H9 (cell line): ENCODE measurements at places on chromosomes 2 and 18. TPM values are rescaled to one million over a fixed set of nuclear protein-coding genes. Genes with fewer than 3 reads are reported as not detected.

DNA sequence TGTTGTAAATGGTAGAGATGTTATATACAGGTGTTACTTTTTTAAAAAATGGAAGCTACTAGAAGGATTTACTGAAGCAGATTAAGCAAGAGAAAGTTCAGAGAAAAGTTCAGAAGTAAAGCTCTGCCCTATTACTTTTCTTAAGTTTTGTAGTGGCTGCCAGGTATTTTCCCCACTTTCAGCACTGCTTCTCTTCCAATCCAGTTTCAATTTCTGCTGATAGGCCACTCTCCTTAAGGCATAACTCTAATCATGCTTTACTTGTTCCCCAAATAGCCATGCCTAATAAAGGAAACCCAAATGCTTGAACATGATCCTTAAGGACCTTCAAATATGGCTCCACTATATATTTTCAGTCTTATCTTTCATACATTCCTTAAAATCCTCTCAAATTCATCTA is 880.8 kb upstream of the CDH2 start:
- no peak for DNase-seq

DNA sequence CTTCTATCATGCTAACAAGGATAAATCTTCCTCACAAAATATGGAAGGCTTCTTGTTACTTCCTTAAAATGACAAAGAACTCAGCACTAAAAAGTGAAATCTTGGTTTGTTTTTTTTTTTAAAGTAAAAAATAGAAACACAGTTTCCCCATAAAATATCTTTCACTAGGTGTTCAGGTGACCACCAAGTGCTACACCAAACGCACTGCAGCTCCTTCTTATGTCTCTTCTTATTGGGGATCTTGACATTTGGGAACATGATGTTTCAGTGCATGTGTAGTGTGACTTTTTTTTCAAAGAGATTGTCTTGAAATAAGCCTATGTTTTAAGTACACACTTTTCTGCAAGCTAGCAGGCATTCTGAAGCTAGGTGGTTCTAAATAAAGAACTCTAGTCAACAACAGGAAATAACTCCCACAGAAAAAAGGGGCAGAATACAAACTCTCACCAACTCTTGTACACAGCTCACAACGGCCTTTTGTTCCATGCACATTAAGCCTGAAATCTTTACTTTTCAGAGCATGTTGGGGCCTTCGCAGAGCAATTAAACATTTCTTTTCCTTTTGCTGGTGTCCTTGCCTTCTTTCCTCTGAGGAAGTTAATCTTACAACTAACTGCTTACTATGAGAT is 13.2 kb upstream of the SERTAD2 start:
- DNase-seq = no peak

- DNase-seq = no peak
These were observed 109.9 kb upstream of the CTDP1 start for GRCh38 chr18:79569720-79570119.

The SLC5A7 gene
- total RNA-seq = 0.11 TPM in 1 of 2 replicates, not detected in the other

The CRACDL gene
- 0.29 and 0.48 TPM in 2 replicates for total RNA-seq
